Stimulated activated CD8-positive, alpha-beta memory T cell treated with anti-CD3 and anti-CD28 coated beads, Interleukin-7, amount 100 ng/mL, for 1 hour (primary cell): ENCODE measurements at places on chromosomes 3 and 15.

GRCh38 chr3:187000711-187001151, 70.4 kb downstream of the ST6GAL1 start:
- no peak for DNase-seq

DNA sequence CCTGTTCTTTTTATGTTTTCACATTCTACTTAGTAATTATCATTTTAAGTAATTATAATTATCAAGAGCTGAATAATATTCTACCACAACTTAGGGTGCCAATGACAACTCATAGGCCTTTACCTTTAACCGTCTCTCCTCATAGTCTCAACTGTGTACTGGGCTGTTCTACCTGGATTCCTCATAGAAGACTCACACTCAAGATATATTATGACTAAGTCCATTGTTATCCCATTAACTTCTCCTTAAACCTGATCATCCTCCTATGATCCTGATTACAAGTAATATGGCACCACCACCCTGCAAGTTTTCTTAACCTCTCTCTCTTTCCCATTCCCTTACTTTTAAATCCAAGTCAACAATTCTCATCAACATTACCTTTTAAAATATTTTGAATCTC, 285.9 kb upstream of the VEPH1 start:
- no peak for DNase-seq

DNA sequence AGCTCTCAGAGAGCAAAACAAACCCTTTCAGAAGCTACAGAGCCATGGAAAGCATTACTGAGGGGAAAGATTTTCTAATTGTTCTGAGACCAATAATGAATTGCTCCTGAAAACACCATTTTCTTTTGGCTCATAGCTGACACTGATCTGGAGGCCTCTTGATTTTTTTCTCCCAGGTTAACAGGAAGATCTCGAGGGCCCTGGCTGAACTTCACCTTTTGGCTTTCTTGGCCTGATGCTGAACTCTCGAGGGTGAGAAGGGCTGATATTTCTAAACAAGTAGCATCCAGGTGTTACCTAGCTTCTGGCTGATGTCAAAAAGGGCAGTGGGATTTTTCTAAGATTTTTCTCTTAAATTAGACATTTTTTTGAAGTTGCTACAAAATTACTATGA, 19.9 kb upstream of the NFKBIZ start:
- no peak for DNase-seq

DNA sequence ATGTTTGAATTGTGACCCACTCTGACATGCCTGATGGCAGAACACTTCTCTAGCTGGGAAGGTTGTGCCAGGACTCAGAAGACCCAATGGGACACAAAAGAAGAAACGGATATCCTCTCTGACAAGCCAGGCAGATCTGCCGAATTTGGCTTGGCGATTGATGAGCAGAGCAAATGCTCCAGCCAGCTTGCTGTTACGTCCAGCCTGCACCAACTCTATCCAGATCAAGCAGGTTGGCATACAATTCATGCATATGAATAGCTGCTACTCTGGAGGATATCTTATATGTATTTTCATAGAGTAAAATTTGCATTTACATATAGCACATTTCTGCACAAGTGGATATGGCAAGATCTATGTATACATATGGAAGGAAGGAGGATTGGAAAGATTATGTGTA, 102.8 kb downstream of the PEX5L start:
- no peak for DNase-seq

GRCh38 chr3:120418866-120419490, 31.8 kb downstream of the FSTL1 start:
- DNase-seq, result no peak

DNA sequence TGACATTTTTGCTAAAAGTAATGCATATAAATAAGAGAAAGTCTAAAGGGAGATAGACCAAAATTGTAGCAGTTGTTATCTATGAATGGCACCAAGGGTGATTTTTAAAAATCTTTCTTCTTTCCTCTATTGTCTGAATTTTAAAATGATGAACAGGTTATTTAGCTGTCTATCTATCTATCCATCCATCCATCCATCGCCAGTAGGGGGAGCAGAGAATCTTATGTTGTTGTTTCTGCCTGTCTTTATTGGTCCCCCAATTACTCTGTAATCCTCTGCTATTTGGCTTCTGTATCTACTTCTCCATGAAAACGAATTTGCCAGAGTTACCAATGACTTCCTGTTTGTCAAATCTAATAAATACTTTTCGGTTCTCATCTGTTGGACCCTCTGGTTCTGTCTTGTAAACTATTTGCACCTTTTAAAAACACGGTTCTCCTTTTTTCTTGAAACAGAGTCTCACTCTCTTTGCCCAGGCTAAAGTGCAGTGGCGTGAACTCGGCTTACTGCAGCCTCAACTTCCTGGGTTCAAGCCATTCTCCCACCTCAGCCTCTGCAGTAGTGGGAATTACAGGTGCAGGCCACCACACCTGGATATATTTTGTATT, 86.0 kb downstream of the ECT2 start:
- no peak for DNase-seq
